NCI-H1105 treated with DMSO at 0.1 percent for 48 hours (cell line): ENCODE measurements at places on chromosomes 7 and 10.
A peak's percentile ranks its signal among the peaks of the same experiment; 100 is the strongest.

- no peak for DNase-seq
Measured at GRCh38 chr10:132069849-132070182, 4.1 kb downstream of the JAKMIP3 start.

GRCh38 chr7:78852951-78853350, 600.5 kb downstream of the MAGI2 start:
- no peak for DNase-seq

- no peak for DNase-seq
Measured at GRCh38 chr10:34792881-34793280, 22.2 kb downstream of the PARD3 start.

GRCh38 chr7:155380976-155381851, 76.7 kb upstream of the EN2 start:
- DNase-seq: no peak

DNA sequence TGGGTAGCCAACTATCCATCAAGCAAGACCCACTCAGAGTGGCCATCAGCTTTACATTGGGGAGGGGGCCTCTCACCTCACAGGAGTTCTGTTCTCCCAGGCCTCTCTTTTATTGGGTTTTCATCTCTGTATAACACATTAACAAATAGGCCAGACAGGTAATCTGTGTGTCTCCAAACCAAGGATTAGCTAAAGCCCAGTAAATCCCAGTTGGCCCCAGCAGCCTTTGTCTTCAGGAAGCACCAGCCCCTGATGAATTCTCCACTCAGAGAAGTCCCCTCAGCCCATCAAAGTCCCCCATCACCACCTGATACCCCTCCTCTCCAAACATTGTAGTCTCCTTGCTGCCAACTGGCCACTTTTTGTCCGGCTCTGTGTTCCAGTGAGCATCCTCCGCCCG, 16.9 kb upstream of the SLF2 start:
- no peak for DNase-seq

GRCh38 chr7:29883462-29884398, 77.4 kb downstream of the WIPF3 start:
- no peak for DNase-seq

- DNase-seq: no peak
Measured at GRCh38 chr10:98684019-98684899, 237.5 kb upstream of the HPS1 start.

GRCh38 chr7:159197066-159197975, 52.7 kb upstream of the VIPR2 start:
- no peak for DNase-seq

DNA sequence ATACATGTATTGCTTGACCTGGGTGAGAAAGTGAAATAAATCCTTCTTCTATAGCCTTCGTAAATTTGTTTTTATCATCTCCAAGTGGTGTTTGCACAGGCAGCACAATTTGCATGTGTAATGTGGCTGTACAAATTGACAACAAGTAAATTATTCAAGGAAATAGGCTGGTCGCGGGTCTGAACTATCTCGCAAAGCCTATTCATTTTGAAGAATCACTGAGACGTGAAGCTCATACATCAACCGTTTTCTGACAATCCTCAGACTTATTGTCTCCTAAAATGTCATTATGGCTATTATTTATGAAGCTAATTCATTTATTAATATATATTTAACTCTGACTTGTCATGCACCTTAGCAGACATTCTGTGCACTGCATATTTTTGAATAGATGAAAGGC, 16.2 kb upstream of the FAM204A start:
- DNase-seq: peak; percentile 46

GRCh38 chr7:44541028-44541869, at the start of gene NPC1L1:
Gene NPC1L1 (minus strand): TSS chr7:44541330. CDS start chr7:44541259, 71 bp downstream.
- DNase-seq: no peak

DNA sequence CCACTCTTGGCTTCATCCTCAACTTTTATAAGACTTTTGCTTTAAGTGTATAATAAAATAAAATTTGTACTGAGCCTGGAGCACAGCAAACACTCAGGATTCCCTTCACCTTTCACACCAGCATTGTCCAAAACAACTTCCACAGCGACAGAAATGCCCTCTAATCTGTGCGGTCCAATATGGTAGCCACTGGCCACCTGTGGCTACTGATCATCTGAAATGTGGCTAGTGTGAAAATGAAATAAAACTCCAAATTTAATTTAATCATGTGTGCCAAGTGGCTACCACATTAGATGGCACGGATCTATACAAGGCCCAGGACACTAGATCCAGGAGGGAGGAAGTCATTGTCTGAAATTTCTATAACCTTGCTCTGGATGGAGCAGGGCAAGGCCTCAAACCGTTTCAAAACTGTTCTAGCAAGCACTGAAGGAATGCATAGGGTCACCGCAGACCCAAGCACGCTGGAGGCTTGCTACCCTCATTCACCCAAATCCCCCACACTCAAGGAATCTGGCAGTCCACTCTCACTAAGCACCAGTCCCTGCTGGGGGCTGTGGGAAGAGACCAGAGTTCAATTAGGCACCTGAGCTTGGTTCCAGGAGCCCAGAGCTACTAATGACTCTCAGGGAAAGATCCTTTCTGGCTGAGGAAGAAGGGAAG, 6.3 kb upstream of the MYO1G start:
- no peak for DNase-seq

GRCh38 chr10:111944331-111944730, 239.2 kb downstream of the GPAM start:
- DNase-seq: no peak

DNA sequence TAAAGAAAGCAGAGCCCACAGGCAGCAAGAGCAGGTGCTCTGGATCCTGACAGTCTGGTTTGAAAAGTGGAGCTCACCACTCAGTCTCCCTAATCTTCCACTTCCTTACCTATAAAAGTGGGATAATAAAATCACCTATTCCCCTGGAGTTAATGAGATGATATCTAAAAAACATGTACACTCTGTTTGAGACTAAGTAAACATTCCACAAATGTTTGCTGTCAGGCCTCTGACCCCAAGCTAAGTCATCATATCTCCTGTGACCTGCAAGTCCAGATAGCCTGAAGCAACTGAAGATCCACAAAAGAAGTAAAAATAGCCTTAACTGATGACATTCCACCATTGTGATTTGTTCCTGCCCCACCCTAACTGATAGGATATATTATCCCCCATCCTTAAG, 1324.5 kb downstream of the XPNPEP1 start:
- no peak for DNase-seq

- no peak for DNase-seq
Measured at GRCh38 chr7:121620953-121621606, 225.0 kb upstream of the FAM3C start.

DNA sequence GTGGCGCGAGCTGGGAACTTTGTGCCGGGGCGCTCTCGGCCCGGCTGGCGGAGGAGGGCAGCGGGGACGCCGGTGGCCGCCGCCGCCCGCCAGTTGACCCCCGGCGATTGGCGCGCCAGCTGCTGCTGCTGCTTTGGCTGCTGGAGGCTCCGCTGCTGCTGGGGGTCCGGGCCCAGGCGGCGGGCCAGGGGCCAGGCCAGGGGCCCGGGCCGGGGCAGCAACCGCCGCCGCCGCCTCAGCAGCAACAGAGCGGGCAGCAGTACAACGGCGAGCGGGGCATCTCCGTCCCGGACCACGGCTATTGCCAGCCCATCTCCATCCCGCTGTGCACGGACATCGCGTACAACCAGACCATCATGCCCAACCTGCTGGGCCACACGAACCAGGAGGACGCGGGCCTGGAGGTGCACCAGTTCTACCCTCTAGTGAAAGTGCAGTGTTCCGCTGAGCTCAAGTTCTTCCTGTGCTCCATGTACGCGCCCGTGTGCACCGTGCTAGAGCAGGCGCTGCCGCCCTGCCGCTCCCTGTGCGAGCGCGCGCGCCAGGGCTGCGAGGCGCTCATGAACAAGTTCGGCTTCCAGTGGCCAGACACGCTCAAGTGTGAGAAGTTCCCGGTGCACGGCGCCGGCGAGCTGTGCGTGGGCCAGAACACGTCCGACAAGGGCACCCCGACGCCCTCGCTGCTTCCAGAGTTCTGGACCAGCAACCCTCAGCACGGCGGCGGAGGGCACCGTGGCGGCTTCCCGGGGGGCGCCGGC, 870 bp downstream of the FZD1 start:
- DNase-seq: peak; percentile 68

- no peak for DNase-seq
Measured at GRCh38 chr10:6247041-6247712, 44.4 kb downstream of the PFKFB3 start.

DNA sequence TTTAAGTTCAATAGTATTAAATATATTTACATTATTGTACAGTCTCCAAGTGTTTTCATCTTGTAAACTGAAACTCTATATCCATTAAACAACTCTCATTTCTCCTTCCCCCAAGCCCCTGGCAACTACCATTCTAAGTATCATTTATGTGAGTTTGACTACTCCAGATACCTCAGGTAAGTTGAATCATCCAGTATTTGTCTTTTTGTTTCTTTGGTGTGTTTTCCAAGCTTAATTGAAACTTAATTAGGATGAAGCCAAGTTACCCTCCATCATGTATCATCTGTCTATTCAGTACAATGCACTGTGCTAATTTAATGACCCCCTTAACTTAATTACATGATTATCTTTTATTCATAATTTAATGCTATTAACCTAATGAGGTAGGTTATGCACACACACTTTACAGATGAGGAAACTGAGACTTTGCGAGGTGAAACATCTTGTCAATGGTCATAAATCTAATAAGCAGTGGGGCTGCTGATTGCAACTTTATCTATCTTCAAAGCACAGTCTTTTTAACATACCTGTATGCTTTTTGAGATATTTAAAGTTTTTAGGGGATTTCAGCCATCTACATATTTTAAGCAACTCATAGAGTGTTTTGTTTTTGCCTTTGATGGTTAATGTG, 663 bp downstream of the MACC1 start:
- peak; percentile 21 for DNase-seq

- peak; percentile 21 for DNase-seq
Measured at GRCh38 chr10:92164036-92164696, 126.7 kb downstream of the CPEB3 start.

DNA sequence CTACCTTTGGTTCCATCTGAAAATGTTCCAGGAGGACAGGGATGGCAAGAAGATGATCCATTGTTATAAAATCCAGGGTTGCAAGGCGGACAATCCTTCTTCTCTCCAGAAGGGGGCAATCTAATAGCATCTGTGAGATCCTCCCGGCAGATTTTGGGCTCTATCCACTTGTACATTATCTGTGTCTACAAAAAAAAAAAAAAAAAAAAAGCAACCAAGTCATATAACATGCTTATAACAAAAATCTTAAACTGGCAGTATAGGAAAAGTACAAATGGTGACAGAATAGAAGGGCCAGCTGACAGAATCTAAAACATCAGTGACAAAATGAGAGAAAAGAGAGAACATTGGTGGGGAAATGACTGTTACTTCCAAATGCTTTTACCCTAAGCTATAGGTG, 132.7 kb downstream of the ELAPOR2 start:
- peak; percentile 69 for DNase-seq

- DNase-seq: no peak
Measured at GRCh38 chr7:136605532-136606329, 262.7 kb upstream of the CHRM2 start.

GRCh38 chr10:78335691-78336401, 302.2 kb downstream of the RPS24 start:
- no peak for DNase-seq

DNA sequence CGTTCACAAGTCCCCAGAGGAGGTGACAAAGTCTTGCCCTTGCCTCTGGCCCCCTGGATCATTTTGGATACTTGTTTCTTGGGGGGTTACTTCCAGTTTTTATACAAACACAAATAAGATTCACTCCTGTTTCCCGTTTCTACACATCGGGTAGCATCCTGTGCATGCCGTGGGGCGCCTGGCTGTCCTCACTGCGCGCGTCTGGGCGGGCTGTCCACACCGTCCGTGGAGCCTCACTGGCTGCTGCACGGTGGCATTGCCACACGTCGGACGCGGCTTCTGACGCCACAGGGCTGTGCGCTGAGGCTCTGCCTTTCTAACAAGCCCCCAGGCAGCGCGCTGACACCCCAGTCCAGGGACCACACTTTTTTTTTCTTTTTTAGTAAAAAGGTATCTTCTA, 18.4 kb downstream of the BNIP3 start:
- DNase-seq: no peak

DNA sequence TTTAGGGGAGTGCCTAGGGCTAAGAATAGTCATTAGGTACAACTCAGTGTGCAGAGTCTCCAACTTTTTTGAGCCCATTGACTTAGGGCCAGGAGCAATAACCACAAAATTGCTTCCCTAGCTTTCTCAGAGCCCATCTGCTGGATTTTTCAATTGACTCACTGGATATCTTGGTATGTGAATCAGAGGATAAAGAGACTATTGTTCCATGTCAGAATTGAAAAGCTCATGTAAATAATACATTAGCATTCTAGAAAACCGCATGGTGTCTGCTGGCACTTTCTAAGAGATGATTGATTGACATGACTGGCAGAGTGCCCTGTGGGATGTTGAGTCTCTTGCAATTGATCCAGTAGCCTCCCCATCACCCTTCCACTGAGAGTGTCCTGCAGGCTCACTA, 246.2 kb downstream of the CCDC7 start:
- DNase-seq: no peak

DNA sequence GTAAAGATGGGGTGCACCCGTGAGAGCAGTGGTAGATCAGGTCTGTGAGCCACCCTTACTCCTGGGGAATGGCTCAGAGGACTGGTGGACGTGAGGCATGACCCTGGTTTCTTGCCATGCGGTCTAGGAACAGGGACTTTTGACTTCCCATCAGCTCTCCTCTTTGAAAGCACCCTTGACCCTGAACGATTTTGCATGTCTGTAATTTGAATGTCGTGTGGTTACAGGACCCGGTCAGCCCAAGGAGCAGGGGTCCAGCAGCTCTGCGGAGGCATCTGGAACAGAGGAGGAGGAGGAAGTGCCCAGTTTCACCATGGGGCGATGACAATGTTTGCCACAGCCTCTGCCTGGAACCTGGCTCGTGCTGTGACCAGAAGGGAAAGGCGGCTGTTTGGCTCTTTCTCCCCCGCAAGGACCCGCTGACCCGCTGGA, 8.6 kb upstream of the ORAI2 start:
- no peak for DNase-seq

GRCh38 chr10:90884431-90884830, 12.7 kb downstream of the RPP30 start:
- no peak for DNase-seq

GRCh38 chr10:31291123-31291522, 27.9 kb upstream of the ZEB1 start:
- no peak for DNase-seq

- DNase-seq: peak; percentile 70
Measured at GRCh38 chr10:59362144-59362958, at the start of gene FAM13C. Gene FAM13C (minus strand): TSS chr10:59362549. CDS start chr10:59362460, 89 bp downstream.

DNA sequence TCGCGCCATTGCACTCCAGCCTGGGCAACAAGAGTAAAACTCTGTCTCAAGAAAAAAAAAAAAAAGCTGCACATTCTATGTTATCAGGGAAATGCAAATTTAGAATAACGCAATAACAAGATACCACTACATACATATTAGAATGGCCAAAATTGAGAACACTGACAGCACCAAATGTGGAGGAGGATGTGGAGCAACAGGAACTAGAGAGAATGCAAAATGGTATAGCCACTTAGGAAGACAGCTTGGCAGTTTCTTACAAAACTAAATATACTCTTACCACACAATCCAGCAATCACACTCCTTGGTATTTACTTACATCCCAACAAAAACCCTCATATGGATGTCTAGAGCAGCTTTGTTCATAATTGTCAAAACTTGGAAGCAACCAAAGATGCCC, 76.8 kb downstream of the ALOX5 start:
- no peak for DNase-seq

- DNase-seq: peak; percentile 79
Measured at GRCh38 chr10:45008524-45009161, 7.9 kb downstream of the ZNF22 start.

GRCh38 chr7:39261771-39262170, 284.1 kb downstream of the POU6F2 start:
- DNase-seq: no peak

- DNase-seq: no peak
Measured at GRCh38 chr10:71048971-71049615, 160.7 kb upstream of the PCBD1 start.

GRCh38 chr7:48035967-48036478, 680 bp downstream of the C7orf57 start:
- no peak for DNase-seq
